T-cell (primary cell): ENCODE measurements at places on chromosomes 7 and 10.

- H3K27ac ChIP-seq: no peak overlapping the region
- H3K27me3 ChIP-seq: no peaks in the 10 kb centered on the region
- DNase-seq: no peak
- no peaks in the 10 kb centered on the region for H3K4me1 ChIP-seq
These were observed 113.9 kb upstream of the PRSS58 start for GRCh38 chr7:142371586-142372377.

DNA sequence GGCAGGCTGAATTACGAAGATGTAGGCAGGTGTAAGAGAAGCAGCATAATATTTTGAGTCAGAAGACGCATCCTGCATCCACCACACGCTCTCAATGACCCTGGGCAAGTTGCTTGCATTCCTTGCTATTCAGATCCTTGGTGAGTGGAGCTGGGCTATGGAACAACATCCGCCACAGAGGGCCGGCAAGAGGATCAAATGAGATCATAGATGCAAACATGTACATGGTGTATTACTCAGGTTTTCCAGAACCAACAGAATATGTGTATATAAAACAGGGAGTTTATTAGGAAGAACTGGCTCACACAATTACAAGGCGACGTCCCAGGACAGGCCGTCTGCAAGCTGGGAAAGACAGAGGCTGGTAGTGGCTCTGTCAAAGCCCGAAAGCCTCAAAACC is 51.5 kb downstream of the ADAM12 start:
- no peak overlapping the region for H3K27ac ChIP-seq
- H3K36me3 ChIP-seq: no peaks in the 10 kb centered on the region
- DNase-seq: no peak
- H3K4me1 ChIP-seq: no peaks in the 10 kb centered on the region

- no peak for DNase-seq
- no peaks in the 10 kb centered on the region for H3K4me1 ChIP-seq
- H3K27ac ChIP-seq: no peak overlapping the region
- no peaks in the 10 kb centered on the region for H3K36me3 ChIP-seq
- no peaks in the 10 kb centered on the region for H3K27me3 ChIP-seq
These were observed 93.6 kb upstream of the COL1A2 start for GRCh38 chr7:94301024-94301586.

DNA sequence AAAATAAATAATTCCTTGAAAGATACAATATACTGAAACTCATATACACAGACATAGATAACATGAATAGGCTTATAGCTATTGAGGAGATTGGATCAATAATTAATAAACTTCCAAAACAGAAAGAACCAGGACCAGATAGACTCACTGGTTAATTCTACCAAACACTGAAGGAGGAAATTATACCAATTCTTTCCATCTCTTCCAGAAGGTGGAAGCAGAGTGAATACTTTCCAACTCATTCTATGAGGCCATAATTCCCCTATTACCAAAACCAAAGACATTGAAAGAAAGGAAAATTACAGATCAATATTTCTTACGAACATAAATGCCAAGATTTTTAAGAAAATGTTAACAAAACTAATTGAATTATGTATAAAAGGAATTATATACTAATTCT is 624.8 kb upstream of the LRRTM3 start:
- H3K4me3 ChIP-seq: no peak overlapping the region
- H3K4me1 ChIP-seq: no peaks in the 10 kb centered on the region
- no peaks in the 10 kb centered on the region for H3K36me3 ChIP-seq
- H3K27me3 ChIP-seq: no peaks in the 10 kb centered on the region
- H3K27ac ChIP-seq: no peak overlapping the region

GRCh38 chr7:43463401-43463980 is 119.4 kb upstream of the STK17A start:
- no peak overlapping the region for H3K27ac ChIP-seq
- no peak for DNase-seq
- no peaks in the 10 kb centered on the region for H3K27me3 ChIP-seq
- H3K4me3 ChIP-seq: no peak overlapping the region
- no peaks in the 10 kb centered on the region for H3K36me3 ChIP-seq
- H3K4me1 ChIP-seq: no peaks in the 10 kb centered on the region

DNA sequence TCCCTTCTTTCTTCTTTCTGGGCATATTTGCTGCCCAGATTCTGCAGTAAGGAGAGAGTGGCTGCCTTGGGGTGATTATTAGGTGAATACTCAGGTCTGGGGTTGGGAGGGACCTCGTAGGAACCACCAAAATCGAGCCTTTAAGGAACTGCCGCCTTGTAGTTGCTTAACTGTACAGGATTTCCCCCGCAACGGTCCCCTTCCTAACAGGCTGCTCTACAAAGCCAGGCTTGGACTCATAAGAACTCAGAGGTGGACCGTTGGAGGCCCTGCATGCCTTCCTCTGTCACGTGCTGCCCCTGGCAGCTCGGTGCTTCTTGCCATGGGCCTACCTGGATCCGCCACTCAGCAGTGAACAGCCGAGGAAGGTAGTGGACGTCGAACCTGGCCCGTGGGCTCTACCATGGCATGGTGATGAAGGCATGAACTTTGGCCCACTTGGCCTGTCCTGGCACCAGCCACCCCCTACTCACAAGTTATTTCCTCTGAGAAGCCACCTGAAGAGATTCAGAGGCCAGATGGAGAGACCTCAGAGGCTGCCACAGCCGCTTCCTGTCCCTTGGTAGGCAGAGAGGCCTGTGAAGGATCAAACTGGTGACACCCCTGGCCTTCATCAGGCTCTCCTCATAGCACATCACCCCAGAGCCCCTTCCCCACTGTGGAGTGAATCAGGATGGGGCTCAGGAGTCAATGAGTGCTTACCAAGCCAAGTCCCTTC is 54.6 kb downstream of the NOD1 start:
- no peak overlapping the region for H3K4me3 ChIP-seq
- no peaks in the 10 kb centered on the region for H3K4me1 ChIP-seq
- H3K36me3 ChIP-seq: peaks cover 32% of the 10 kb centered on the region
- H3K27ac ChIP-seq: no peak overlapping the region

- no peaks in the 10 kb centered on the region for H3K36me3 ChIP-seq
- peaks cover 63% of the 10 kb centered on the region for H3K27me3 ChIP-seq
- no peaks in the 10 kb centered on the region for H3K4me1 ChIP-seq
- H3K4me3 ChIP-seq: no peak overlapping the region
- H3K27ac ChIP-seq: no peak overlapping the region
These were observed 29.2 kb upstream of the CFAP46 start for GRCh38 chr10:132971448-132972148.

- H3K4me3 ChIP-seq: no peak overlapping the region
- no peaks in the 10 kb centered on the region for H3K27me3 ChIP-seq
- no peaks in the 10 kb centered on the region for H3K4me1 ChIP-seq
- no peak for DNase-seq
These were observed 127.7 kb downstream of the DYNC1I1 start for GRCh38 chr7:95899919-95900513.

GRCh38 chr7:65846008-65846570 is 26.8 kb upstream of the VKORC1L1 start:
- H3K4me3 ChIP-seq: no peak overlapping the region
- H3K4me1 ChIP-seq: no peaks in the 10 kb centered on the region
- H3K27me3 ChIP-seq: no peaks in the 10 kb centered on the region
- DNase-seq: no peak
- H3K36me3 ChIP-seq: no peaks in the 10 kb centered on the region

GRCh38 chr7:108072739-108073138 is 57.4 kb downstream of the LAMB4 start:
- no peaks in the 10 kb centered on the region for H3K36me3 ChIP-seq
- no peak for DNase-seq
- H3K4me1 ChIP-seq: no peaks in the 10 kb centered on the region
- no peak overlapping the region for H3K27ac ChIP-seq
- H3K4me3 ChIP-seq: no peak overlapping the region
- H3K27me3 ChIP-seq: peaks cover 3% of the 10 kb centered on the region

GRCh38 chr7:52233248-52233647 is 802.2 kb upstream of the POM121L12 start:
- no peak overlapping the region for H3K27ac ChIP-seq
- H3K36me3 ChIP-seq: no peaks in the 10 kb centered on the region
- H3K27me3 ChIP-seq: no peaks in the 10 kb centered on the region
- no peak overlapping the region for H3K4me3 ChIP-seq
- no peak for DNase-seq
- no peaks in the 10 kb centered on the region for H3K4me1 ChIP-seq

GRCh38 chr10:129754211-129755050 is 209.6 kb downstream of the EBF3 start:
- no peak overlapping the region for H3K27ac ChIP-seq
- no peaks in the 10 kb centered on the region for H3K36me3 ChIP-seq
- no peak for DNase-seq
- no peaks in the 10 kb centered on the region for H3K4me1 ChIP-seq
- no peak overlapping the region for H3K4me3 ChIP-seq

- DNase-seq: no peak
- H3K4me3 ChIP-seq: no peak overlapping the region
- H3K27me3 ChIP-seq: no peaks in the 10 kb centered on the region
- no peaks in the 10 kb centered on the region for H3K4me1 ChIP-seq
- H3K27ac ChIP-seq: no peak overlapping the region
- no peaks in the 10 kb centered on the region for H3K36me3 ChIP-seq
These were observed 68.2 kb downstream of the MYL10 start for GRCh38 chr7:101560856-101561255.
